ENCODE measurements at places on chromosomes 4 and X. TPM values are rescaled to one million over a fixed set of nuclear protein-coding genes. Genes with fewer than 3 reads are reported as not detected.
A peak's percentile ranks its signal among the peaks of the same experiment; 100 is the strongest.

The RNF128 gene
- 1.2 TPM for total RNA-seq

DNA sequence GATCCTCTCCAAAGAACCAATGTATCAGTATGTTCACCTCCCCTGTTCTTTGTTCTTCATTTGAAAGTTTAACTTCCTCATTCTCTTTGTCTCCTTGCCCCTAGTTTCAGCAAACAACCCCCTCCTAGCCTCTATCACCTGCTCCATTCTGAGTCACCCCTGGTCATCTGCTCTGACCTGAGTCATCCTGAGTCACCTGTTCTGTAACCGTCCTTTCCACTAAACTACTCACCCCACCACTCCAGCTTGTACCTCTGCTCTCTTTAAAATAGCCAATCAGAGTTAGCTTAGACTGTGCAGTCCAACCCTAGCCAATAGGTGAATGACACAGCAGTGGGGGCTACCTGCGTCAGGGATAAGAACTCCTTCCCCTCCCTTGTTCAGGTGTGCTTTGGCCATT is 249.8 kb upstream of the AADAT start:
- DNase-seq = no peak

DNA sequence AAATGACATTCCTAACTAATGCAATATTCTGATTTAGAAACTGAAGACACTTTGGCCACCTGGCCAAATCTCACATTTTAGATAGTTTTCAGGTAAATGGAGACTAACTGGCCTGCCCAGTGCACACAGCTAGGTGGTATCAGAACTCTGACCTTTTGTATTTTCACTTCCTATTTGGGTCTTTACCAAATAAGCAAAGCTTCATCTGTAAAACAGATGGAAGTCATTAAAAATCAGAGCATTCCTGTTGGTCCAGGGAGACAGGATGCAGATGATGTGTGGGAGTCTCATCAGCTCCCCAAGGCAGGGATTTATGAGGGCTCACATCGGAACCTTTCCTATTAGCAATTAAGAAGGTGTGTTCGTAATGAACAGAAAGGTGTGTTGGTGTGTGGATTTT is 57.7 kb downstream of the ARHGAP10 start:
- no peak for DNase-seq

GRCh38 chr4:144399927-144400326 is 246.0 kb upstream of the HHIP start:
- DNase-seq = peak; percentile 82

GRCh38 chr4:176758323-176758722 is 34.4 kb downstream of the VEGFC start:
- DNase-seq = no peak

DNA sequence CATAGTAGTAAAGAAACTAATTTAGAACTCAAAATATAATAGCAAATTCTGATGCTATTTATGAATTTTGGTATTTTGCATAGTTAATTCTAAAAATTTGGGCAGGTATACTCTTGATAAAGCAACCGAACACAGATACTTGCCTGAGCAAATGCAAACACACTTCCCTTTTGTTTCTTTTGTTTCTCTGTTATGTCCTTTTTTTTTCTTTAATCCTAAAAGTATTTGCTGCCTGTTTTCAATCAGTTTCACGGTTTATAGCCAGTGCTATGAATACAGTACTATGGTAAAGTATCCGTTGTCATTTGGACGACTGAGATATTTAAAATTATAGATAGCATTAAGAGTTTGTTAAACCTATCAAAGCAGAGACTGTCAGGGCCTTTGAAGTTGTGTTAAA is 84.3 kb upstream of the HPRT1 start:
- DNase-seq = no peak

The CRMP1 gene
- 1.8 TPM for total RNA-seq

The LANCL3 gene
- 0.12 TPM for total RNA-seq

- DNase-seq = no peak
Observed at GRCh38 chr4:38065176-38065575, 105.0 kb downstream of the PTTG2 start.

- no peak for DNase-seq
Observed at GRCh38 chrX:138128027-138128671, 562.2 kb downstream of the ZIC3 start.

GRCh38 chr4:79678472-79679202 is 270.6 kb upstream of the GK2 start:
- no peak for DNase-seq

DNA sequence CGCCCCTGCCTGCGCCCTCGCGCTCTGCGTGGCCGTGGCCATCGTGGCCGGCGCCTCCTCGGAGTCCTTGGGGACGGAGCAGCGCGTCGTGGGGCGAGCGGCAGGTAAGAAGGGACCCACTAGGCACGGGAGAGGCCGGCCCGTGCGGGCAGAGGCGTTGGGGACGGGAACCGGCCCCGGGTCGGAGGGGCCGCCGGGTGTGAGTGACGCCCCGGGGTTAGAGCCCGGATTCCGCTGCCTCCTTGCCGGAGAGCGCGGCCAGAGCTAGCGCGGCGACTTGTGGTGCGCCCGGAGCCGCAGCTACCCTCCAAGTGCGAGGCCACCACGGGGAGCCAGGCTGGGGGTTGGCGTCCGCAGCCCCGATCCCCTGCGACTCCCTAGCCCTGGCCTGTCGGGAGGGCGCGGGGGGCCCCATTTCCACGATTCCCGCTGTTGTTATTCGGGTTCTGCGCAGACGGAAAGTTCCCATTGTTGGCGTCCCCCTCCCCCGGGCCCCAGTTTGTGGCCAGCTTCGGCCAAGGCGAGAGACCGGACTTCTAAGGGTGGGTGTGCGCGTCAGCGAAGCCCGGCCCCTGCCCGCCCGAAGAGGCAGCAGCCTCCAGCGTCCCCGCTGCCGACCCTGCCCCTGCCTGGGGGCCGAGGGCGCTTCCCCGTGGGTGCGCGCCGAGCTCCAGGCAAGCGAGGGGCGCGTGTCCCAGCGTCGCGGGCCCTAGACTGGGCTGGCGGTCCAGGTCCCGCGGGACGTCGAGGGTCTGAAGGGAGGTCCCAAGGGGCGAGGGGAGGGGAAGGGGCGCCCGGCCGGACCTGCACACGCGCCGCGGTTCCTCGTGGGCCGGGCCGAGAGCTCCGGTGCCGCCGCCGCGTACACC is 1.1 kb downstream of the FGFR3 start:
- DNase-seq = no peak

- no peak for DNase-seq
Observed at GRCh38 chr4:89023140-89023539, 33.8 kb downstream of the FAM13A start.

The CDS1 gene
- 12.9 TPM for total RNA-seq

The ANXA3 gene
- total RNA-seq = 354 TPM

GRCh38 chrX:64395568-64395929 is 297 bp upstream of the MTMR8 start:
- no peak for DNase-seq

The FHIP1A gene
- 8.5 TPM for total RNA-seq

The CLDN22 gene
- not detected for total RNA-seq

Data from epithelial cell of proximal tubule (primary cell).